ENCODE measurements at places on chromosomes 2 and 18. TPM values are rescaled to one million over a fixed set of nuclear protein-coding genes. Genes with fewer than 3 reads are reported as not detected.

Gene ABCG8
- 6.5 TPM for polyA plus RNA-seq

Gene AKAIN1
- not detected for polyA plus RNA-seq

Gene ESPNL
- not detected for polyA plus RNA-seq

Gene SRSF7
- polyA plus RNA-seq: 172 TPM

Gene SDC1
- 84.1 TPM for polyA plus RNA-seq

Gene UGT1A10
- polyA plus RNA-seq: not detected

Gene LYPD6
- polyA plus RNA-seq: 5.3 TPM

Gene SCN1A
- 0.28 TPM for polyA plus RNA-seq

Gene IKZF2
- polyA plus RNA-seq: 1.4 TPM

Gene EIF2AK2
- polyA plus RNA-seq: 22.2 TPM

Gene CNNM4
- 11.3 TPM for polyA plus RNA-seq

Gene INPP5D
- polyA plus RNA-seq: 3.3 TPM

Gene GREB1
- 3.3 TPM for polyA plus RNA-seq

Gene FOXD4L1
- polyA plus RNA-seq: not detected

Gene MC5R
- not detected for polyA plus RNA-seq

Gene ACP1
- polyA plus RNA-seq: 193 TPM

Gene POTEJ
- not detected for polyA plus RNA-seq

Gene AQP12A
- not detected for polyA plus RNA-seq

Gene RGPD4
- 0.02 TPM for polyA plus RNA-seq

Gene SLC14A1
- 0.81 TPM for polyA plus RNA-seq

Gene MOGAT1
- not detected for polyA plus RNA-seq

Gene PRSS56
- polyA plus RNA-seq: not detected

Gene COPS7B
- 40.3 TPM for polyA plus RNA-seq

Gene DNAJB2
- 20.1 TPM for polyA plus RNA-seq

Gene CRYGD
- 0.47 TPM for polyA plus RNA-seq

Gene KLHL14
- polyA plus RNA-seq: 0.12 TPM

Gene KYNU
- polyA plus RNA-seq: 9.4 TPM
